ENCODE measurements at places on chromosomes 13 and 19.

GRCh38 chr13:52846567-52847321 is 1.7 kb downstream of the PCDH8 start:
- no peak for DNase-seq

- DNase-seq, result no peak
These were observed 14.1 kb downstream of the ZNF444 start for GRCh38 chr19:56155124-56155687.

DNA sequence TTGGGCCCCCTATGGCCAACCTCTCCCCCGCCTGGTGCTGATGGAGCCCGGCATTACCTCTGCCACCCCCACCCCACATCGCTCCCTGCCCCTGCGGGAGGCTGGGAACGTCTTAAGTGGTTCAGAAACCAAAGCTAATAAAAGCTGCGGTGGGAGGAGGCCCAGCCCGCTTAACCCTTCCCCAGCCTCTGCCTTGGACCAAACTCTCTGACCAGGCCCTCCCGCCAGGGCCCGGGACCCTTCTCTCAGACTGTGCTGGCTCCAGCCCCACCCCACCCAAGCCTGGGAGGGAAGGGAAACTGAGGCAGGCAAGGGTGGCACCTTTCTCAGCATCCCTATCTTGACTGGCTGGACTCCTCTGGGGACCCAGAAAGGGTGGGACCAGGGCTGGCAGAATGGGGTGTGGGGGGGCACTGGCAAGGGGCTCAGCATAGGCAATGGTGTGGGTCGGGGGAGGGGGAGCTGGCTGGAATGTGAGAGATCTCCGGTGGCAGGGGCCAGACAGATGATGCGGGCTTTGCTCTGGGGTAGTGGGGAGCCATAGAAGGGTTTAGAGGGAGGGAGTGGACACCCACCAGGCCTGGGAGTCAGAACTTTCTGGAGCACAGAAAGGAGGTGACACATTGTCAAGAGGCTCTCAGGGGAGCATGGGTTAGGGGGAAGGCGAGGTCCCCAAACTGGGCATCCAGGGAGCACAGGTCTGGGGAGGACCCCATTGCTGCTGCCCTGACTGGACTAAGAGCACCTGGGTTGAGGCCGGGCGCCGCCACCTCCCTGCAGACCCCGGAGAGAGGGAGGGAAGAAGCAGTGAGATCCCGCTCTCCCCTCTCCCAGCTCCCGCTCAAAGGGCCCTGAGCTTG is 21.9 kb downstream of the SMIM24 start:
- no peak for DNase-seq

DNA sequence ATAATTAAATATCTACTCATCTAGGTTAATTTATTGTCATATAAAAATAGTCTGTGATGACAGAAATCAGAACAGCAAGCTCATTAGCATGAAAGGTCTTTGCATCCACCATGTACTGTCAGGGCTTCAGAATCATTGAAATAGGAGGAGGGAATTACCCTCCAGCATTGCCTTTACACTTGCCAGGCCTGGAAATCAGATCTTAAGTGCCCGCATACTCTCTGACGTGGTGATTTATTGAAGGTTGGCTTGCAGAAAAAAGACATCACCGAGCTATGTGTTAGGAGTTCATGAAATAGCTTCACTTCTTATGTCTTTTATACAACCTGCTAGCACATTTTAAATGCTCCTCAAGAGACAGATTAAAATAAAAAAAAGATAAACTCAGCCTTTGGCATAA is 661.7 kb upstream of the SLITRK1 start:
- no peak for DNase-seq

DNA sequence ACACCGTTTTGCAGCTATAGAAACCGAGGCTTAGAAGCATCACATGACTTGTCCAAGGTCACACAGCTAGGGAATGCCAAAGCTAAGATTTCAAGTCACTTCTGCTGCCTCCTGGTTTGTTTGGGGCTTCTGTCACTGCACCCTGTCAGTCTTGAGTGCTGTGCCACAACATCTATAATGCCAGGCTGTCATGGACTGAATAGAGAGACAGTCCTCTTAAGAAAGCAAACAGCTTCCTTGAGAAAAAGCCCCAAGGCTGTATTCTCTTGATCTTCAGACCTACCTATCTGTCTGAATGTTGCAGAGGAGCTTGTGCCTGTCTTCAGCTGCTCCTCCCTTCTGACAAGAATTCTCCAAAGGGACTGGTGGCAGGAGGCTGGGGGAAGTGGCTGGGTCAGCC is 81.6 kb downstream of the OLFM4 start:
- DNase-seq, result no peak

DNA sequence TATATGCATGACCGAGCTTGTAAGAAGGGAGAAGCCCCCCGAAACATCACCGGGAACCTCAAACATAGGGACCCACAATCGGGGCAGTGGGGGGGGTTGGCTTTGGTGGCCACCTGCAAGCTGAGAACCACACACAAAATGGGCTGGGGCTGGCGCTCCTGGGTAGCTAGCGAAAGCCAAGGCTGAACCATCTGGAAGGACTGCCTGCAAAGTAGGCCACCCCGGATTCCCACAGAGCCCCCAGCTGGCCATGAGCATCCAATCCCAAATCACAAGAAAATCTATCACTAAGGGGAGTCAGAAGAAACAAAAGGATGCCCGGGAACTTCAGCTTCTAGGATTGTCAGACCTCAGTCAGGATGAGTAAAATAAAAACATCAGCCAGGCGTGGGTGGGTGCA is 2.8 kb upstream of the PSPN start:
- DNase-seq, result no peak

GRCh38 chr13:94816256-94816655 is 103.9 kb upstream of the SOX21 start:
- no peak for DNase-seq

DNA sequence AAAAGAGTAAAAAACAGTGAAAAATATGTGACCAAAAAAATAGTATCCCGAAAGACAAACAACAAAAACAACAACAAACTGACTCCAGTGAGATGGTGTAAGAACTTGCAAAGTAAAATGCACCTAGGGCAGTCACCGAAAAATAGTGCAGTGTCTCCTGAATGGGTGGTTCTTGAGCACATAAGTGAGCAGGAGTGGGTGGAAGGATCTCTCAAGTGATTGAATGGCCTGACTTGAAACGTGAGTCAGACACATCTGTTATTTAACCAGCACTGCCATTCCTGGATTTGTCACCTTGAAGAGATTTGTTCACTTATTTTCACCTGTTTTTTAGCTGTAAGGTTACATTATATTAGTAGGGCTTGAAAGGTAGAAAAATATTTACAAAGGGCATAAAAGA is 3.5 kb downstream of the ZNF738 start:
- no peak for DNase-seq

GRCh38 chr19:55132453-55133129 is 15.2 kb upstream of the PPP1R12C start:
- DNase-seq, result peak; percentile 35

GRCh38 chr19:58059003-58059670 is at the start of gene ZNF135:
Gene ZNF135, plus strand, starts transcription at chr19:58059282. Its CDS starts 721 bp downstream, at chr19:58060003.
- no peak for DNase-seq

GRCh38 chr13:97116754-97117153 is 105.4 kb upstream of the MBNL2 start:
- DNase-seq, result no peak

GRCh38 chr19:53962887-53963431 is at the start of gene CACNG8:
Gene CACNG8, plus strand, starts transcription at chr19:53962937.
- DNase-seq, result no peak

- DNase-seq, result peak; percentile 62
These were observed 12.3 kb upstream of the CADM4 start for GRCh38 chr19:43651758-43652545.

- no peak for DNase-seq
These were observed 18.9 kb downstream of the VASP start for GRCh38 chr19:45526143-45526542.

GRCh38 chr13:112699322-112699918 is 9.6 kb downstream of the ATP11A start:
- DNase-seq, result no peak

DNA sequence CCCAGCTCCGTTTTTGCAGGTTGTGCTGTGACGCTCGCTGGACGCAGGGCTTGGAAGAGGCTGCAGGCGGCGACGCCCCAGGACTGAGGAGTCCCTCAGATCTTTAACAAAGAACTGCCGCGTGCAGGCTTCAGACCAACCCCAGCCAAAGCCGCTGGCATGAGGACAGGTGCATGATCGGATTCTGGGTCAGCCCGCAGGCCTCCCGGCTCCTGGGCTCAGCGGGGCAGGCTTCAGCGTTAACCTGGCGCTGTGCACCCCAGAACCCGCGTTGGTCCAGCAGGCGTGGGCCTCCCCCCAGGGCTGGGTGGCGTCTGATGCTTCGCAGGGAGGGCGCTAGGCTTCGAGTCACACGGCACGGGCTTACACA is 920 bp upstream of the TIMM13 start:
- no peak for DNase-seq

DNA sequence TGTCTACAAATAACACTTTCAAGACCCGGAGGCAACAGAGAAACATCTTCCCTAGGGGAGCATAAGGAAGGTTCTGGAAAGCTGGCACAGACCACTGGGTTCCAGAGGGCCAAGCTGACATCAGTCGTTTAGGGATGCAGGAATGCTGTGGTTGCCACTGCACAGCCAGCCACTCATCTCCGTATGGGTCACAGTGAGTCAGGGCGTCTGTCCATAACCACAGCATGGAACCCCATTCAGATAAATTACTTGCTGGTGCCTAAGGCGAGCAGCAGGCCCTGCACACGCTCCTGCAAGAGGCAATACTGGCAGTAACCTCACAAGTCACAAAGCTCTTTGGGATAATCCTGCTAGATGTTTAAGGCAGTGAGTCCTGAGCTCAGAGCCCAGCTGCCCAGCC is 140.9 kb upstream of the UBL3 start:
- DNase-seq, result no peak

- no peak for DNase-seq
These were observed 262.1 kb downstream of the ZNF536 start for GRCh38 chr19:30634131-30634830.

DNA sequence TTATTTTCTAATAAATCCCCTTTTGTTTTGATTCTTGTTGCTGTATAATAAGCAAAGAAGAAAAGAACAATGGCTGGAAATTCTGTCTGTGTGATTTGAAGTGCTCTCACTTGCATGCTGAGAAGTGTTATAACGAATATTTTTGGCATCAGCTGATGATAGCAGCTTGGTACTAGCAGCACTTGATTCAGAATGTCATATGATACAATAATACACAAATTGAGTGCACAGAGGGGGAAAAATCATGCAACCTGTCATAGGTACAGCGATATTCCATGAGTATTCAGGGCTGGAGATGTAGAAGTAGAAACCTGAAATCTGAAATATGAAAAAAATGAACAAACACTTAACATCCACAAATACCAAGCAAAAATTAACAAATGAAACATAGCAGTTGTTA is 108.1 kb downstream of the FGF14 start:
- no peak for DNase-seq

- no peak for DNase-seq
These were observed 466.0 kb downstream of the FOXO1 start for GRCh38 chr13:40200273-40200978.

DNA sequence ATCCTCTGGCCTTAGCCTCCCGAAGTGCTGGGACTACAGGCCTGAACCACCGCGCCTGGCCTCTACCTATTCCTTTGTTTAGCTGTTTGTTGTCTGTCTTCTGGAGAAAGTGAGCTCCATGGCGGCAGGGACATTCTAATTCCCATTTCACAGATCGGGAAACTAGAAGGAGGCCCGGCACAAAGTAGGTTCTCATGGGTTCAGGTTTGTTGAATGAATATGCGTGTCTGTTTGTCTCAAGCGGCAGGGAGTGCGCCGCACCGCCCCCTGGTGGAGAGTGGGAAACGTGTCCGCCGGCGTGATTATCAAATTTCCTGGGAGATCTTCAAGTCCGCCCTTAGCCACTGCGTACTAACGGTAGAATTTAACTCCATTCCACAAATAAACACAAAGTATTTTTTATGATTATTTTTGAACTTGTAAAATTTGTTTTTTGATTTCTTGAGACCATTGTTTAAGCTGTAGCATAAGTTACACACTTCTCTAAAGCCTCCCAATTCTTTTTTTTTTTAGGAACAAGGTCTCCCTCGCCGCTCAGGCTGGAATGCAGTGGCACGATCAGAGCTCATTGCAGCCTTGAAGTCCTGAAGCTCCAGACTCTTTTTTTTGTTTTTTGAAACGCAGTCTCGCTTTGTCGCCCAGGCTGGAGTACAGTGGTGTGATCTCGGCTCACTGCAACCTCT is 8.9 kb upstream of the CCDC9 start:
- DNase-seq, result peak; percentile 66

GRCh38 chr13:97316390-97316789 is 94.3 kb downstream of the MBNL2 start:
- DNase-seq, result no peak

DNA sequence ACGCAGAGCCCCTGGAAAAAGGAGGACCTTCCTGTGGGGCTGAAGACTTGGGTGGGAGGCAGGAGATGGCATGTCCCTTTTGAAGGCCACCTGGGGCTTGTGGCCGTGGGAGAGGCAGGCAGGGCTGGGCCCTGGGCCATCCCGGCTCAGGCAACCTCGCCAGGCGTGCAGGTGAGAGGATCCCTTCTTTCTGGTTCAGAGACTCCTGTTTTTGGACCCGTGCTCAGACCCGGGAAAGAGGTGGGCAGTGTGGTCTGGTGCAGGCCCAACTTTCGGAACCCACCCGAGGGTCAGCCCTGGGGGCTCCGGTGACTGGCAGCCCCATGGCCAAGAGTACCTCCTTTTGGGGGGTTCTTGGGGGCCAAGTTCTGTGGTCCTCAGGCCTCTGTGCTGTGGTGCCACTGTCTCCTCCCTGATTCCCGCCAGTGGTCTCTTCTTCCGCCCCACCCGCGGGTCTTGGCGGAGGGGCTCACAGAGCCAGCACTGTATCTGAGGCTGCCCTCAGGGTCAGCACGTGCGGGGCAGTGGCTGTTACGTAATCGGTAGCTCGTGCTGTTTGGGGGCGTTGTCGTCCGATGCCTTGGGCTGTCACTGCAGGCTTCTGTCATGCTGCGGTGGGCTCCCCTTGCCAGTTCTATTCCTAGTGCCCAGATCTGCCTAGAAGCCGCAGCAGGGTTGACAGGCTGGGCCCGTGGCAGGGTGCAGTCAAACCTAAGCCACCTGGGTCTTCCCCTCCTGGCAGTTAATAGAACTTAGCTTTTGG is 42.7 kb downstream of the KDM4B start:
- DNase-seq, result no peak

DNA sequence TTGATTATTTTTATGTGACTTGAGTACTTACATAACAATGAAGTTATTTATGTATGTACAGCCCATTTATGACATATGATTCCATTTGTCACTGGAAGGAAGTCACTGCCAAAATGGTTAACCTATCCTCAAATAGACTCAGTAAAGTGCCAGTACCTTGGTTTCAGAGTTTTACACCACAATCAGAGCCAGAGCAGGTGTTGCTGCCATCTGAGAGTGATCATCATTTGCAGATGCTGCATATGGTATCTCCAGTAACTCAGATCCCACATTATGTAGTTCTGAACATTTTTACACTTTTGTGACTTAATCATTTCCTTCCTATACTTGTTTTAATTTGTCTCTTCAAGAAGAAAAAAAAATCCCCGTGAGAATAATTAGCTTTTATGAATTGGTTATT is 313.3 kb downstream of the HS6ST3 start:
- DNase-seq, result no peak

Data from GM10248 (cell line).